Dermis blood vessel endothelial cell (primary cell): ENCODE measurements at places on chromosomes 2 and 18. TPM values are rescaled to one million over a fixed set of nuclear protein-coding genes. Genes with fewer than 3 reads are reported as not detected.

Gene PLGLB2
- total RNA-seq = 0.65 and 1.7 TPM in 2 replicates

DNA sequence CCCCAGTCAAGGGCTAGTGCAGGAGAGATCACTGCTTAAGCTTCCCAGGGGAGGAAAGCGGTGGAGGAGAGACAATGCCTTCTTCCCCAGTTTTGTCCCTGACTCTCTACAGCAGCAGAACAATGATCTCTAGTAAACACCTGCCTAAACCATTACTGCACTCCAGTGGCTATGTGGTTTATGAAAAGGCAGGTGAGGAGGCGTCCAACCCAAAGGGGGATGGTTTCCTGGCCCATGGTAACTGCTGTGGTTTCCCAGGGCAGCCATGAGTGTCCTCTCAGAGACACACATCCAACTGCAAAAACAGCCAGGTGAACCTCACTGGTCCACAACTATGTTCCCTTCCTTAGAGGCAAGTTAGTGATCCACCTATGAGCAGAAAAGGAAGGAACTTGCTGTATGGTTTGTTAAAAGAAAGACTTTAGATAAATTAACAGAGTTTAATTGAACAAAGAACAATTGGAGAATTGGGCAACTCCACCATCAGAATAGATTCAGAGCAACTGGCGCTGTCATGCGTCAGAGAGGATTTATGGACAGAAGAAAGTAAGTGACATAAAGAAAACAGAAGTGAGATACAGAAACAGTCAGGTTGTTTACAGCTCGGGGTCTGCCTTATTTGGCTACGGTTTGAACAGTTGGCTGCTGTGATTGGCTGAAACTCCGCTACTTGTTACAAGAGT, 4.8 kb upstream of the TTC39C start:
- no peak for DNase-seq

GRCh38 chr2:16277117-16277516, 336.8 kb downstream of the MYCN start:
- no peak for DNase-seq

- DNase-seq = peak; percentile 39
Measured at GRCh38 chr2:36396878-36397539, 41.4 kb downstream of the CRIM1 start.

DNA sequence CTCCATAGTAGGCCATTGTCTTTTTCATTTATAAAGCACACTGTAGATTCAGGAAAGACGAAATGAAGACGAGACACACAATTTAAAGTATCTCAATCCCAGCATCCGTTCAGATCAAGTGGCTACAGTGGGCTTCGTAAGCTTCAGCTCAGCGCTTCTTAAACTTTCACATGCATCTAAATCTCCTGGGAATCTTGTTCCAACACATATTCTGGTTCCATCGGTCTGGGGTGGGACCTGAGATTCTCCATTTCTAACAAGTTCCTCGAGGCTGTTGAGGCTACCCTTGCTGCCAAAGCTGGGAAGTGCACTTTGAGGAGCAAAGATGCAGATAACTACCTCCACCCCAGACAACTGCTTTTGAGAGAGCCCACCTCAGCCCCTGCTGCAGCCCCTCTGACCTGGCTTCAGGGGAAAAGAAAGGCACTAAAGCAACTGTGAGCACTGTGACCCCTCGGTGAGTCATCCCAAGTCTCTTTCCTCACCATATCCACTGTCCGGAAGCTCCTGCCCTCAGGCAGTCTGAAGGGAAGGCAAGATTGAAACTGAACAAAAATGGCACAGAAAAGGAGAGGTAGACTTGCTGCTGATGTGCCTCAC, 201.1 kb upstream of the FBXO11 start:
- peak; percentile 80 for DNase-seq

- no peak for DNase-seq
Measured at GRCh38 chr2:216652566-216652965, 19.3 kb downstream of the IGFBP2 start.
